Cortex of kidney (tissue), 1 donor: ENCODE measurements at places on chromosomes 1 and 21.
A peak's percentile ranks its signal among the peaks of the same experiment; 100 is the strongest.

DNA sequence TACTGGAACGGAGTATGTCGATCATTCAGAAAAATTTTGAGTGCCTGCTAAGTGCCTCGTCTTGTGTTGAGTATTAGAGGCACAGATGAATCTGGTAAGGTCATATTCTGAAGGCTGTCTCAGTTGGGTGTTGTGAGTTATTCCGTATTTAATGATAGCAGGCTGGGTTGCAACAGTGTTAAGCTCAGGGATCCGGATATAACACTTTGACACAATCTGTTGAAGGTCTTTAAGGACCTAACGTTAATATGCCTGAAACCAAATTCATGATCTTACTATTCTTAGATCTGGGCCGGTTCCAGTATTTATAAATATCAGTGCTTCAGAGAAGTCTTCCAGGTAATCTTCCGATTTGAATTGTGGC lies 555 bp downstream of the PRPF38A start:
- no peak for DNase-seq

DNA sequence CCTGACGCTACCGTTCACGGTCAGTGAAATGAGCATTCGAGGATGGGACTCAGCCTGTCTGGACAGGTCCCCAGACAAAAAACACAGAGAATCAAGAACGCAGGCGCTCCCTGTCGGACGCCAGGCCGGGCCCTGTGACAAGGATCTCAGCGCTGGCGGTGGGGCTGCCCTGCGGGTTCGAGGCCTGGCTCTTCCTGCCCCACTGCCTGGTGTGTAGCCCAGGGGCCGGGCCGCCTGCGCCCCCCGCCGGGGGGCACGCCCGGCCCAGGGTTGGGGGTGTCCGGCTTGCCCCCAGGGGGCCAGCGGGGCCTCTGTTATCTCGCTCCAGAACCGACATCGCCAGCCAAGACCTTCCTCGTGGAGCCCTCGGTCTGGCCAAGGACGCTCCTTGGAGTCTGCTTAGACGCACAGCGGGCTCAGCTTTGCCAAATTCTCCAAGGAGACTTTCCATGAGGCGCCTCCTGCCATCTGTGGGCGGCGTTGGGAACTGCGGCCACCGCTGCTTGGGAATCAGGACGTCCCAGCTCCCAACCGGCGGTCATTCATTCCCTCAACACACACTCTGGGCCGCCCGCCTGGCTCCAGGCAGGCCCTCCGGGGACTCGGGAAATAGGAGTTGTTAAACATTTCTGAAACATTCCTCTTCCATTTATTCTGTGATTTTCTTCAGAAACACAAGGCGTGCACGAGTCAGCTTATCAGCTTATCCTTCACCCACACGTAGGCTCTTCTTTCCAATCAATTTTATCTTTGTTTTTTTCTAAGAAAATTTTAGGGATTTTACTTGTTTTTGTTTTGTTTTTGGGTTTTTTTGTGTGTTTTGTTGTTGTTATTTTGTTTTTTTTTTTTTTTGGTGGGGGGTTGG lies 11.3 kb upstream of the RIPK4 start:
- DNase-seq = no peak

GRCh38 chr1:125087247-125087646 lies 3902.5 kb downstream of the SRGAP2C start:
- no peak for DNase-seq

DNA sequence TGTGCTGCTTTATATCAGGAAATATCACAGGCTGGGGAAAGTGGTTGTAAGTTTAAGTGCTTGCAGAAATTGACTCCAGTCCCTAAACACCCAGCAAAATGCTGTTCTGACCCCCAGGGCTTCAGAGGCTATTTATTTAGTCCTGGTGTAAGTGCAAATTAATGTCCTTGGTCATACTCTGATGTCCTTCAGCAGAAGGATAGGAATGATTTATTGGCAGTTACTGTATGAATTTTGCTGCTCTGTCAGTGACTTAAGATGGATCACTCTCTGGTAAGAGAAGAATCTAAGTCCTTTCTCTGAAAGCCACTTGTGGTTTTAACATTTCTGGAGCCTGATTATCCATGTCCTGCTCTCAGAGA lies 21.9 kb downstream of the FAM20B start:
- no peak for DNase-seq

DNA sequence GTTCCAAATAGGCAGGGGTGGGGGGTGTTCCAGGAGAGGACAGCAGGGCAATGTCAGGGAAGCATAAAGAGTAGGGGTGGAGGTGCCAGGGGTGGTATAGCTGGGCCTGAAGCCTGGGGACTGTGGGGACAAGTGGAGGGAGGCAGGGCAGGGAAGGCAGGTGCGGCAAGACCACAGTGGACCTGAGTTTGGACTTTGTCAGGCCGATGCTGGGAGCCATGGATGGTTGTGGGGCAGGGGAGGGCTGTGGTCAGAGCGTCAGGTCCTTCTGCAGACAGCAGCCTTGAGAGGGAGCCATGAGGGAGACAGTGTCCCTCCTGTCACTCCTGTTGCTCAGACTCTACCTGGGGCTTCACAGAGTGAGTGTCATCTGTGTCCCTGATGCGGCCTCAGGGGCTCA lies 320.3 kb downstream of the PTPRU start:
- DNase-seq = no peak

DNA sequence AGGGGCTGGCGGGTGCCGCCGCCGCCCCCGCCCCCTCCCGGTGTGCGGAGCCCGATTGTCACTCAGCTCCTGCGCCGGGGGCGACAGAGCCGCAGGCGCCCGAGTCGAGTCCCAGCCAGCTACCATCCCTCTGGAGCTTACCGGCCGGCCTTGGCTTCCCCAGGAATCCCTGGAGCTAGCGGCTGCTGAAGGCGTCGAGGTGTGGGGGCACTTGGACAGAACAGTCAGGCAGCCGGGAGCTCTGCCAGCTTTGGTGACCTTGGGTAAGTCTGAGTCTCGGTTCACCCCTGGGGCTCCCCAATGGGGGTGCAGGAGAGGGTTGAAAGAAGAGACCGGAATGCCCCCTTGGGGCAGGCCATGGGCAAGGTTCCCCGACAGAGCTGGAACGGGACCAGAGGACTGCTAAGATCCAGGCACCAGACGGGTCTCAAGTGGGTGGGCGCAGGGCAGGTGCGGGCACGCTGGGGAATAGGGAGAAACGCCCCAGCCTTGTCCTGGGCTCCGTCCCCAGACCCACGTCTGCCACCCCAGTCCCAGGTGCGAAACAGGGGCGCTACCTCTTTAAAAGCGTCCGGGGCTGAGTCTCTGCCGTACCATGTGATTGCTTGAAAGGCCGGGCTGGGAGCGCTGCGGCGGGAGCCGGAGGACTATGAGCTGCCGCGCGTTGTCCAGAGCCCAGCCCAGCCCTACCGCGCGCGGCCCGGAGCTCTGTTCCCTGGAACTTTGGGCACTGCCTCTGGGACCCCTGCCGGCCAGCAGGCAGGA lies at the start of gene ADORA1:
Gene ADORA1, plus strand, starts transcription at position 61 of the 765 bp plus-strand sequence. CDS start 1,116 bp downstream, outside the sequence.
- no peak for DNase-seq

- DNase-seq = peak; percentile 43
These were observed 10.7 kb downstream of the EPHA2 start for GRCh38 chr1:16145030-16145661.

DNA sequence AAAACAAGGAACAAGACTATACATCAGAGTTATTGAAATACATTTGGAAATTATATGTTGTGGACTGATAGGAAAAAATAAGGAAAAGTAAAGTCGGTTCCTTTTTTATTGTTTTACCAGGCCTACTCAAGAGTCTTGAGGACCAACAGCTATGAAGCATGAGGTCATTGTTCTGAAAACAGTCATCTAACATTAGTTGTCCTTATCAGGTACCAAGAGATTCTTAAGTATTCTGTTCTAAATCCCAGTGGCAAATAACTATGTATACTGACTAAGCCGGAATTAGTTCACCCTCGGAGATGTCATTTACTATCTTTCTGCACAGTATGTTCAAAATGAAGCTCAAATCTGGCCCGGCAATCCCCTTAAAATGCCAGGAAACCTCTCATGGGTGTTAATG lies 585 bp downstream of the ADGRL4 start:
- no peak for DNase-seq

- no peak for DNase-seq
These were observed 172.2 kb upstream of the IRF2BP2 start for GRCh38 chr1:234782105-234782751.

GRCh38 chr1:28139025-28139712 lies 37.3 kb downstream of the PTAFR start:
- DNase-seq = no peak

- DNase-seq = no peak
These were observed 843 bp upstream of the KRTAP19-7 start for GRCh38 chr21:30561957-30562356.

- DNase-seq = no peak
These were observed 3.7 kb upstream of the DPT start for GRCh38 chr1:168732736-168733135.

GRCh38 chr21:23455676-23456075 lies 2151.6 kb downstream of the MRPL39 start:
- no peak for DNase-seq

DNA sequence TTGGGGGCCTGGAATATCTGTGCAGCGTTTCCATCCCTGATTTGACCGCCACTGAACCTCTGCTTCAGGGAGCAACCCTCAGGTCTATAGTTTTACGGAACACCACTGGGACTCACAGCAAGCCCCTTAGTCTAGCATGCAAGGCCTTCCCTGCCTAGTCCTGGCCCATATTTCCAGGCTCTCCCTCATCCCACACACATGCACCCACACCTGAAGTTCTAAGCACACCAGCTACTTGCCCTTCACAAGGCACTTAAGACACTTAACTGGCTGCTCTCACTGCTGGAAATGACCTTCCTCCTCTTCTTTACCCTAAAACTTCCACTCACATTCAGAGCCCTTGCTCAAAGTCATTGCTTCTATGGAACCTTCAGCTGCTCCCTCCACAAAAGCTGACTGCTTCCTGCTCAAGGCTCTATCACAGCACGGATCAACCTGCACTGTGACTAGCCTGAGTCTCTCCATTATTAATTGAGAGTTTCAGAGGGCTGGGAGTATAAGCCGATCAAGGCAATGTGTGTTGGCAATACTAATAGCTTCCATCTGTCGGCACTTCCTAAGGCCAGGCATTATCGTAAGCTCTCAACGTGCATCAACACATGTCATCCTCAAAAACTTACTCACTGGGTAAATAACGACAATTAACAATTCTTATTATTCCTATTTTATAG lies 84.3 kb downstream of the RRAGC start:
- DNase-seq = no peak

DNA sequence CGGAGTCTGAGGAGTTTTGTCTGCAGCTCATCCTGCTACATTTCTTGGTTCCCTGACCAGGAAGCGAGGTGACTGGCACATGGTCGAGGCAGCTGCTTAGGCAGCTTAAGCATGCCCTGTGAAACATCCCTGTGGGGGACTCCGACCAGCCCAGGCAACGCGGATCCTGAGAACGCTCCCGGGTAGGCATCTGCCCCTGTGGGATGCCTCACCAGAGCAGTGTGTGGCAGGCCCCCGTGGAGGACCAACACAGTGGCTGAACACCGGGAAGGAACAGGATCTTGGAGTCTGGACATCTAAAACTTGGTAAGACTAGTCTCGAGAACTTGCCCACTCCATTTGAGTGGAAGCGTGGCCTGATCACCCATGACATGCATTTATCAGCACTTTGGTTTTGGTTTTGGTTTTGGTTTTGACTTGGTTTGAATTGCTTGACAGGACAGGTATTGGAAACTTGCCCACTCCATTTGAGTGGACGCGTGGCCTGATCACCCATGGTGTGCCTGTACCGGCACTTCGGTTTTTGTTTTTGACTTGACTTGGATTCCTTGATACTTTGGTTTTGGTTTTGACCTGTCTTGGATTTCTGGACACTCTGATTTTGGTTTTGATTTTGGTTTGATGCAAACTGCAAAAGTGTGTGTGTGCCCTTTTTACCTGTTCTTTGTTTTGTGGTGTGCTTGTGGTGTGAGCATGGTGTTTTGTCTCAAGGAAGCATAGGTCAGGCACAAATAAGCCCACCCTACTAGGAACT lies 12.2 kb upstream of the NEK2 start:
- DNase-seq = no peak

- DNase-seq = no peak
These were observed 36.4 kb upstream of the JAK1 start for GRCh38 chr1:65002508-65003315.

GRCh38 chr1:59309392-59309791 lies 12.5 kb downstream of the FGGY start:
- DNase-seq = no peak
